ENCODE measurements at places on chromosomes 5 and 9. TPM values are rescaled to one million over a fixed set of nuclear protein-coding genes. Genes with fewer than 3 reads are reported as not detected.

The PPP3R2 gene
- total RNA-seq: not detected

The SLC45A2 gene
- 0.14 TPM for total RNA-seq

The LAMC3 gene
- 0.28 TPM for total RNA-seq

The PRUNE2 gene
- 9.2 TPM for total RNA-seq

The GPX3 gene
- 35.2 TPM for total RNA-seq

The PCDHB5 gene
- total RNA-seq: 0.57 TPM

The TLX3 gene
- total RNA-seq: not detected

The ARHGEF37 gene
- 0.57 TPM for total RNA-seq

The AGXT2 gene
- not detected for total RNA-seq

The SLC6A7 gene
- not detected for total RNA-seq

The SPATA31A3 gene
- not detected for total RNA-seq

The STPG3 gene
- not detected for total RNA-seq

The CEL gene
- total RNA-seq: 0.18 TPM

The GZMA gene
- total RNA-seq: not detected

The PCDHGA5 gene
- 1.3 TPM for total RNA-seq

The SMIM33 gene
- not detected for total RNA-seq

The PHF24 gene
- total RNA-seq: under 0.01 TPM

The SLC46A2 gene
- not detected for total RNA-seq

The PTGER4 gene
- 3.4 TPM for total RNA-seq

The FGF18 gene
- total RNA-seq: not detected

The PTGS1 gene
- total RNA-seq: 52.2 TPM

The ARID3C gene
- 0.14 TPM for total RNA-seq

The NDST1 gene
- total RNA-seq: 26.5 TPM

The TMEM161B gene
- total RNA-seq: 10.8 TPM

The ACOT12 gene
- total RNA-seq: 0.74 TPM

The ADRB2 gene
- 0.09 TPM for total RNA-seq

The TJP2 gene
- 29.6 TPM for total RNA-seq

The GBA2 gene
- total RNA-seq: 16.8 TPM

The RLN2 gene
- not detected for total RNA-seq

The OR13C9 gene
- total RNA-seq: not detected

The PTTG1 gene
- total RNA-seq: 62.2 TPM

The SPINK1 gene
- not detected for total RNA-seq

The DEPDC1B gene
- 1.1 TPM for total RNA-seq

The TAF11L10 gene
- not detected for total RNA-seq

The GDF9 gene
- total RNA-seq: 0.09 TPM

The MTX3 gene
- 10.8 TPM for total RNA-seq

The MARVELD2 gene
- total RNA-seq: 0.14 TPM

The PLCXD3 gene
- under 0.01 TPM for total RNA-seq

The MARCOL gene
- total RNA-seq: 8.3 TPM

The PTGDS gene
- 2.3 TPM for total RNA-seq

The FIBCD1 gene
- 1.5 TPM for total RNA-seq

The LCN9 gene
- total RNA-seq: not detected

The MGAT4B gene
- total RNA-seq: 94.4 TPM

The C5orf24 gene
- 28.4 TPM for total RNA-seq

The AK8 gene
- total RNA-seq: 0.37 TPM

The C5orf52 gene
- not detected for total RNA-seq

The CDH9 gene
- total RNA-seq: 0.18 TPM

The FGF1 gene
- 0.92 TPM for total RNA-seq

The FOXD4L3 gene
- total RNA-seq: not detected

The HTR1A gene
- total RNA-seq: not detected
